Central memory CD8-positive, alpha-beta T cell (primary cell): ENCODE measurements at places on chromosomes 12 and 14.

GRCh38 chr12:107178776-107179175, 85.4 kb upstream of the CRY1 start:
- DNase-seq, result no peak

DNA sequence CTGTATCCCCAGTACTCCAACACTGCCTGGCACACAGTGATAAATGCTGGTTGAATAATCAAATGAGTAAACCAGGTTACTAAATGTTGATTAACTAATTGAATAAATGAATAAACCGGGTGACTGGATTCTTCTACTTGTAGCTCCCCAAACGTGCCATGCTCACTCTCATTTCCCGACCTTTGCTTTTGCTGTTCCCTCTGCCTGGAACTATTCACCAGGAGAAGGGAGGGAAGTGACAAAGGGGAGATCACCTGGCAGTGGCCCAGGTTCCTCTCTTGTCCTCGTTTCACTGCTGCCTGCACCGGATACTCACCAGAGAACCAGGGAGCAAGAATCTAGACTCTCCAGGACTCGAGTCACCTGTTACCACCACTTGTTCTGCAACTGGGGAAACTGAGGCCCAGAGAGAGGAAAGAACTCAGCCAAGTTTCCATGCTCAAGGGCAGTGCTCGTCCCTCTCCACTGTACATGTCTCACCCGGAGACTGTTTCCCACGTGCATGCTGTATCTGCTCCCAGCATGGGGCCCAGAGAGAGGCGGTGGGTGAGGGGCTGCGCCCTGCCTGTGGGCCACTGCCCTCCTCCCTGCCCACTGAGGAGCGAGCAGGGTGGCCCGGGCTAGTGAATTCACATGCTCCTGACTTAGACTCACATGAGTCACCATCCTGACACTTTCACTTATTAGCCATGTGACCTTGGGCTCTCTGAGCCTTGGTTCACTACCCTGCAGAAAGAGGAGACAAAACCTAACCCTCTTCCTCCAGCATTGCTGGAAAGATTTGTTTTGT, 17.7 kb upstream of the POP5 start:
- DNase-seq, result no peak

DNA sequence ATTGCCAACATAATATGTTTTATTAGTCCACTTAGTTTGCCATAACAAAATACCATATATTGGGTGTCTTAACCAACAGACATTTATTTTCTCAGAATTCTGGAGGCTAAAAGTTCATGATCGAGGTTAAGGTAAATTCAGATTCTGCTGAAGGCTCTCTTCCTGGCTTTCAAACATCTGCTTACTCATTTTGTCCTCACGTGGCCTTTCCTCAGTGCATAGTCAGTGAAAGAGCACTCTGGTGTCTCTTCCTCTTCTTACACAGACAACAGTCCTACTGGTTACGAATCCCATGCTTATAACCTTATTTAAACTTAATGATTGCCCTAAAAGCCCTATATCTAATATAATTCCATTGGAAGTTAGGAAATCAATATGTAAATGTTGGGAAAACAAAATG, 479.7 kb downstream of the FSCB start:
- no peak for DNase-seq

GRCh38 chr14:53570411-53571387, 385.9 kb downstream of the BMP4 start:
- no peak for DNase-seq

DNA sequence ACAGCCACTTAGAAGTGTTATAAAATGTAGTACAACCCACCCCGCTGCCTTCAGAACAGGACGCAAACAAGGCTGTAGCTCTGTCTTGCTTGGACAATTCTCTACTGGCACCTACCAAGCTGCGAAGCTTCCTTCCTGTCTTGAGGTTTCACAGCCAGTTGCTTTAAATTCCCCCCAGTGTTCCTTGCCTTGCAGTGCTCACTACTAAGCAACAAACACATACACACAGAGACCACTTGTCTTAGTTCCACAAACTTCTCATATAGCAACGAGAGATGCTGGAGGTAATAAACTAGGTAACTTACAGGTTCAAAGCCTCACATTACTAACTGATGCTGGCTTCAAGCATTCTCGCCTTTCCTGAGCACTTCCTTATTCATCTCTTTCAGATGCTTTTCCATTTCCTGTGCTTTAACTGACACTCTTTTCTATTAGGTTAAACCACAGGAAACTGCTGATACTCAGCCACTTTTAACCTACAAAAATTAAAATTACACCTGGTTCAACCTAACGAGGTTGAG, 91.5 kb upstream of the PTGDR start:
- DNase-seq, result peak; percentile 18

DNA sequence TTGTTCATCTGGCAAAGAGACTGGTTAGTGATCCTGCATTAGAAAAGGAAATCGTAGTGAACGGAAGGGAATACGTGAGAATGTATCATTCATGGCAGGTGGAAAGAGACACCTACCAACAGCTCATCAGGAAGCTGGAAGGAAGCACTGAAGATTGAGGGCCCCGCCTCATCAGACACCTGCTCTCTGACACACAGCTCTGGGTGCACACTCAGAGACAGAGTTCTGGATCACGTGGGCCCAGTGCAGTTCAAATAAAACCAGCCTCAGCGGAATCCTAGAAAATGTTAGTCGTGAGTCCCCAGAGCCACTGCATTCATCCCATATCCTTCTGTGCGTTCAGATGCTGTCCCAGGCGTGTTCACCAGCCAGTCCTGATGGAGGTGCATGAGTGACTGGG, 129.7 kb downstream of the GLT1D1 start:
- DNase-seq, result no peak

- no peak for DNase-seq
Measured at GRCh38 chr12:116136340-116136739, 141.2 kb downstream of the MED13L start.

GRCh38 chr12:12979731-12980259, 20.3 kb downstream of the HEBP1 start:
- no peak for DNase-seq

- DNase-seq, result no peak
Measured at GRCh38 chr12:67193704-67194103, 75.5 kb upstream of the CAND1 start.

DNA sequence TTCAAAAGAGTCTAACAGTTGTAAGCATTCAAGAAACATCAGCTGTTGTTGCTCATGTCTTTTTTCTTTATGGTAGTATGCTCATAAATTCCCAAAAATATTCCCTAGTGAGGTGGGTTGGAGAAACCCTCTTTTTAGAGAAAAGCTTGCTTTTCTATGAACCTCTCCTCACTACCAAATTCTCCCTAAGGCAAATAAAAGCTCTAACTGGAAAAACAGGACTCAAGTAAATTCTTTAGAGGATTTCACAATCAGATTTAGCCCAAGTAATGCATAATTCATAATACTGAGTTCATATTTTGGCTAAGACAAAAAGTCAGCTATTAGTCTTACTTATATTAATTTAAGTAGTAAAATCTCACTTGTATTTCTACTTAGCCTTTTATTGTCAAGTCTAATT, 59.1 kb downstream of the DIO2 start:
- DNase-seq, result no peak

GRCh38 chr12:117875744-117876435, 92.9 kb downstream of the KSR2 start:
- DNase-seq, result no peak

DNA sequence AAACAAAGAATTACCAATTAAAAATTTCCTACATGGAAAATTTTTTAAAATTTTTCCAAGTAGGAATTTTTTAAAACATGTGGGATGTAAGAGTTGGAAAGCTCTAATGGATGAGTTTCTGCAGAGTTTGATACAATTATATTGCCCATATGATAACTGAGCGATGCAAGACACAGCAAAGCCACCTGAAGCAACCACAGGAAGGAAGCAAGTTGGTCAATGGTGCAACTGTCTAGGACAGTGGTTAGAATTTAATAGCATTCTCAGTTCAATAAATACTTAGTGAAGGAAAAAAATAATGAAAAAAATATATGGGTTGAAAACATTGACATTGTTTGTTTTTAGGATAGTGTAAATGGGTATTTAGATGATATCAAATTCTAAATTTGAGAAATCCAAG, 178.6 kb upstream of the GARIN2 start:
- DNase-seq, result no peak

DNA sequence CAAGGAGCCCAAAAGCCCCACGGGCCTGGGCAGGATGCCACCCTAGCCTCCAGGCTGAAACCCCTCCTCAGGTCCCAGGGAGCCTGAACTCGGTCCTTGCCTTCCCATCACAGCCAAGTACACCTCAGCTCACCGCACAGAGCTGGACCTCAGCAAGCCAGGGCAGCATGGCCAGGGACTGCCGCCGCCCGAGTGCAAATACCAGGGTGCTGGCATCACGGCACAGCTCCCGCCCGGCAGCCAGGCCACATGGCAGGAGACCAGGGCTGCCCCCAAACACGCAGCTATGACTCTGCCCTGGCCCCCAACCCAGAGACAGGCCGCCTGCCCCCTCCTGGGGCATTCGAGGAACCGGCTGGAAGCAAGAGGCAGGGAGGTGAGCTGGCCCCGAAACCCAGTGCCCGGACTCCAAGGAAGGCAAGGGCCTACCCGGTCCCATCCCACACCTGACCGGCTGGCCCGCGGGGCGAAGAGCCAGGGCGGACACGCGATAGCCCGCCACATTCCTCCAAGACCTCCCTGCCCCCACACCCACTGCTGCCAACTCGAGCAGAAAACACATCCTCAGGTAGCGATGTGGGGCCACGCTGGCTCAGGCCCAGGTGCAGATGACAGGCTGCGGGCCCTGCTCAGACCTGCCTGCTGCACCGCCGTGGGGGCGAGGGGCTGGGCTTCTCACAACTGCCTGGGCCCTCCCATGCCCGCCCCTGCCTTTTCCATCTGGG, 2.7 kb downstream of the JAG2 start:
- DNase-seq, result no peak

GRCh38 chr12:104422441-104422840, 34.3 kb upstream of the CHST11 start:
- no peak for DNase-seq

- DNase-seq, result no peak
Measured at GRCh38 chr14:20386276-20386855, 26.9 kb downstream of the TEP1 start.

DNA sequence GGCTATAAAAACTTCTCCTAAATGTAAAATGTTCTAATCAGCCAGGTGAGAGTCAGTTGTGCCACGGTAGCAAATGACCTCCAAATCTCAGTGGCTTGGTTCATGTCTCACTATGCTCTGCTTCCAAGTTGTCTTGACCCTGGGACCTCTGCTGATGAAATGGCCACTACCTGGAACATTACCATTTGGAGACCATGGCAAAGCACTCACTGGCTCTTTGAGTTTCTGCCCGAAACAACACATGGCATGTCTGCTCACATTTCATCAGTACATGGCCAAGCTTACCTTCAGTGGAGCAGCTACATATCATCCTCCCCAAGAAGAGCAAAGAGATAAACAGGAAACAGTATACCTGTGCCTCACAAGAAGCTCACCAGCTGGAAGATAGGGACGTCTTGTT, 40.2 kb downstream of the PLEKHG7 start:
- DNase-seq, result no peak

DNA sequence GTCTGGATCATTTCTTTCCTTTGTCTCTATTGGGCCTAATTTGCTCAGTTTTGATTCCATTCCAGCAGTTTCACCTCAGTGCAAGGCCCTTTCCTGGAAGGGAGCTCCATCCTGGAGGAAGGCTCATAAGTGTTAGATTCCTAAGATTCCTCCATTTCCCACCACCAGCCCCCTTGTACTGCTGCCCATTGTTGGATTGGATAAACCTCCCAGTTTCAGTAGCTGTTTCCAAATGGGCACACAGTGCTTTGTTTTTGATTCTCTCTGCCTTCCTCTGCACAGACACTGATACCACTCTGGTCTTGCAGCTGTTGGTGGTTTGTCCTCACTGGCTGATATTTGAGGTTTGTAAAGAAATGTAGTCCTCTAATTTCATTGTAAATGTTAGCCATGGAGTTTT, 158.9 kb downstream of the SLC15A5 start:
- DNase-seq, result no peak

- DNase-seq, result no peak
Measured at GRCh38 chr12:113277511-113277910, 56.2 kb downstream of the TPCN1 start.

DNA sequence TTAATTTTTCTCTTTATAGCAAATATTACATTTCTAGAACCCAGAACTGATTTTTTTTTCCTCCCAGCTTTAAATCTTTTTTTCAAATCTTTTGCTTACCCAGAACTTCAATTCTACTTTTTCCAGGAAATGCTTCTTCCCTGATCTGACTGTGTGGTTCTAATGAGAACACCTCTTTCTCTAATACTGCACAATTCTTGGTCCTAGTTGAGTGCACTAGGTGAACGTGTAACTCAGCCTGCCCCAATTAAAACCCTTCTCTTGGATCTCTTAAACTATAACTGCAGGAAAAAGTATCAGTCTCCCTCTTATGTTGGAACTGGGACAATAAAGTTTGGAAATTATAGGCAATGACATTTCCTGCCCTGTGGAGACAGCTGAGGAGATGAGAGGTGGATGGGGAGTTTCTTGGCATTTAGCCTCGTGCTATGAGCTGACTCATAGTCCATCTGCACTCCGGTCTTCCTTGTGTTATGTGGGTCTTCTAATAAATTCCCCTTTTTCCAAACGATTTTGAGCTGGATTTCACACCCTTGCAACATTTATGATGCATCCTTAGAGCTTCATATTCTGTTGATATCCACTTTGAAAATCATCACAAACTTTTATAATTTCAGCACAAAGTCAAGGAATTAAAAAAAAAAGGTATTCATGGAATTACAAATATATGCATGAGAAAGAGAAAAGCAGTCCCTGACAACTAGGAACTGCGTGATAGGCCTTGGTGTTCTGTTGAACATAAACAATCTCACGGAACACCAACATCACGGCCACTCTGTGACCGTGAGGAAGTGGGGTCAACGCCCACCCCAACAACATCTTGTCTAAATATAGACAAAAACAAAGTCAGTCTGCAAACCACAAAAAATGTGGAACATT, 52.4 kb downstream of the BRMS1L start:
- no peak for DNase-seq

GRCh38 chr12:15886372-15887042, 4.3 kb downstream of the STRAP start:
- DNase-seq, result no peak

- no peak for DNase-seq
Measured at GRCh38 chr12:125254236-125254635, 189.0 kb downstream of the AACS start.

GRCh38 chr12:27946421-27946820, 26.1 kb downstream of the PTHLH start:
- no peak for DNase-seq

GRCh38 chr12:522692-523378, 63.1 kb downstream of the B4GALNT3 start:
- no peak for DNase-seq

DNA sequence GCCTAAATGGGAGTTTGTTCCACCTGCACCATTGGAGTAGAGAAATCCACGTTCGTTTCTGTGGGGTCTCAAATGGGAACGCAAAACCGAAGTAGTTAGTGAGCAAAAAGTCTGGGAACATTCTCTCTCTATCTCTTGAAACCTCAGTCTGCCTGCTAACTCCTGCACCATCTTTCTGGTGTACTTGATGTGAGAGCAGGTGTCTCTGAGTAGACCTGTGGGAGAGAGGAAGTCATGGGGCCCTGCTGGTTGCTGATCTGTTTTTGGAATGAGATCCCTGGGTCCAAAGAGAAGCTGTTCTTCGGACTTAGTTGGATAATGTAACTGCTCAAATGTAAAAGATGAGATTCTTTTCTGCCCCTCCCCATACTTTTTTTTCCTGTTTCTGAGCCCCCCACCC, 57.3 kb downstream of the MAX start:
- no peak for DNase-seq

- no peak for DNase-seq
Measured at GRCh38 chr14:45377166-45377565, 124.2 kb upstream of the MIS18BP1 start.

GRCh38 chr14:104885973-104886689, 21.1 kb downstream of the CEP170B start:
- DNase-seq, result no peak

- no peak for DNase-seq
Measured at GRCh38 chr12:64212119-64212746, 9.9 kb downstream of the KICS2 start.
